ENCODE measurements at places on chromosomes 11 and 22.

GRCh38 chr11:9757809-9758636 lies 94.1 kb downstream of the SWAP70 start:
- peak; percentile 87 for DNase-seq

DNA sequence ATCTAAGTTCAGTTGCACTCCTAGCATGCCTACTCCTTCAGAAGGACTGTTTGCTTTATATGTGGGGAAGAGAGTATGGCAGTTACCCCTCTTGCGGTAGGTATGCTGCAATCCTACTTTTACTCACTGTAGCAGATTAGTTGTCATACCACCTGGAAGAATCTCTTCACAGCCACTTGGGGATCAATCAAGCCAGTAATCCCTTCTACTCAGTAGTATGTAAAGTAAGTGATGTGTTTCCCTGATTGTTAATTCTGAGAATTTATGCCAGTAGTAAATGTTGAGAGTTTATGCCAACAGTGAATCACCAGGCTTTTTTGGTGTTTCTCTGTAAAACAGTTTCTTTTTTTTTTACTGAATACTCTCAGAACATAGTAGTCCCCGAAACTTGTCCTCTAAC lies 34.4 kb downstream of the PRMT3 start:
- no peak for DNase-seq

DNA sequence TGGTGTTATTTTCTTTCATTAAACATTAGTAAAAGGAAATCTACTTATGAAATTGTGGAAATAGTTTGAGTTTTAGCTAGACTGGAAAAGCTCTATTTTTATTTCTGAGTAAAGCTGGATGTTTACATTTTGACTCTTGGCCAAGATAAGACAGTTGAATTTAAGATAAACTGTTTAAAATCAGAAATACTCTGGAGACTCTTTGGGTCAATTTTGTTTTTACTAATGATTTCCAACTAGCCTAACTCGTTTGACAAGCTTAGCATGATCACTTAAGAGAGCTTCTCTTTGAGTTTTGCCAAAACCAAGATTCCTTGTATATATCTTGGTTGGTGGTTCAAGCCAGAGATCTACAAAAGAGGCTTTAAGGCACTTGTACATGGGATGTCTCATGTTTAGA lies 724.8 kb upstream of the LUZP2 start:
- DNase-seq, result no peak

DNA sequence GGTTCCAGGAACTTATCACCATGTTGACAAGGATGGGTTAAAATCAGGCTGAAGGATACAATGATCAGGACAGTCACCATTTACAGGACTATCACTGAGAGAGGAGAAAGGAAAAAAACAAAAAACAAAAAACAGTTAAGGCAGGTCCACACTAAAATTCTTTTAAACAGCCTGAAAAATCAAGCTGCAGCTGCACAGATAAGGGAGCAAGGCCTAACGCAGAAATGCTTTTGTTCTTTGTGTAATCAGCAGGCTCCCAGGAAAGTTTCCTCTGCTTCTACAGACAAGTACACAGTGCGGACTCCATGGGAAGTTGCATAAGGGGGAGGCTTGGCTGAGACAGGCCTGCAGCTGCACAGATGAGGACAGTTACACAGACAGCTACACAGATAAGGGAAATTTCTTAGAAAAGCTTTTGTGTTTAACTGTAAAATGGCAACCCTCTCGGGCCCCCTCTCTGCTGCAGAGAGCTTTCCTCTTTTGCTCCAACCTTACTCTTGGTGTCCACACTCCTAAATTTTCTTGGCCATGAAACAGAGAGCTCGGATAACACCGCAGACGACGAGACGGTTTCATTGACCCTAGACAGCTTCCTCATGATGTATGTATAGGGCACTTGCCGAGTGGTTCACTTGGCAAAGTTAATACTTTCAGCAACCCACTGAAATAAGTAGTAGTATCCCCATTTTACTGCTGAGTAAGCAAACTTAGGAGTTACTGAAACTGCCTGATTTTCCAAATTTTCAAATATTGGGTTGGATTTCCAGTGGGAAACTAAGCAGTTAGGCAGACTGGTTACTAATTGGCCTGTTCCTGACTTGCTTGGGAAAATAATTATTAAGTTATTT lies 45.5 kb downstream of the PIWIL3 start:
- no peak for DNase-seq

All from MG63 (cell line).